ENCODE measurements at places on chromosomes 1 and 21.

GRCh38 chr1:226574044-226574443, 25.5 kb downstream of the STUM start:
- no peak for DNase-seq

DNA sequence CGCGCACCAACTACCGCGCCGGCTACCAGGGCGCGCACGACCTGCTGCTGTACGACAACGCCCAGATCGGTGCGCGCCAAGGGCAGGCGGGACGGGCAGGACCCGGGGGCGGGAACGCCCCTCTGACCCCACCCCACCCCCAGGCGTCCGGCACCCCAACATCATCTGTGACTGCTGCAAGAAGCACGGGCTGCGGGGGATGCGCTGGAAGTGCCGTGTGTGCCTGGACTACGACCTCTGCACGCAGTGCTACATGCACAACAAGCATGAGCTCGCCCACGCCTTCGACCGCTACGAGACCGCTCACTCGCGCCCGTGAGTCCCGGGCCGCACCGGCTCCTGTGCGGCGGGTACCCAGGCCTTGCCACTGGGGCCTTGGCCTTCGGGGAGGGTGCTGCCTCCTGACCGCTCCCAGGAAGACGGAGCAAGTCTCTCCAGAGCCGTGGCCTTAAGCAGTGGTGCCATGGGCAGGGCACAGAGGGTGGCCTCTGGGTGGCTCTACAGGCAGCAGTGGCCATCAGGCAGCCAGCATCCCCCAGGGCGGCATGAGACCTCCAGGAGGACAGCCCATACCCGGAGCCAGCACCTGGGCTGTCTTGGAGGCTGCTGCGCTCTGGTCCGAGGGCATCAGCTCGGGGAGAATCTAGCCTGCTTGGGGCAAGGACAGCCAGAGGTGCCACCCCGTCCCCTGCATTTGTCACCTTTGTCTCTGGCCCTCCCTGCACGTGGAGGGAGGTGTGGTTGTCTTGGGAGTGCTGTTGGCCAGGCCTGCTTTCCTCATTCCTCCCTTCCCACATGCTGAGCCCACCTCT, 8.1 kb upstream of the MMP23B start:
- no peak for DNase-seq

DNA sequence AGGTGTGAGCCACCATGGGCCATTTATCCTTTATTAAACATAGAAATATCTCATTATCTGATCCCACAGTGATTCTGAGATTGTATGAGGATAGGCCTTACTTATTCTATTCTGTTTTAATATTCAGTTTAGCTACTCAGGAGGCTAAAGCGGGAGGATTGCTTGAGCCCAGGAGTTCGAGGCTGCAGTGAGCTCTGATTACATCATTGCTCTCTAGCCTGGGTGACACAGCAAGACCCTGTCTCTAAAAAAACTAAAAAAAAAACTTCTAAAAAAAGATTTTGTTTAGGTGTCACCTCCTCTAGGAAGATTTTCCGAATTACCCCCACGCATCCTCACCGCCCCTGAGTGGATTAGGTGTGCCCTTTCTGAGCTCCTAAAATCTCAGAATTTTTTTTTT, 14.3 kb upstream of the HNRNPU start:
- DNase-seq, result no peak

DNA sequence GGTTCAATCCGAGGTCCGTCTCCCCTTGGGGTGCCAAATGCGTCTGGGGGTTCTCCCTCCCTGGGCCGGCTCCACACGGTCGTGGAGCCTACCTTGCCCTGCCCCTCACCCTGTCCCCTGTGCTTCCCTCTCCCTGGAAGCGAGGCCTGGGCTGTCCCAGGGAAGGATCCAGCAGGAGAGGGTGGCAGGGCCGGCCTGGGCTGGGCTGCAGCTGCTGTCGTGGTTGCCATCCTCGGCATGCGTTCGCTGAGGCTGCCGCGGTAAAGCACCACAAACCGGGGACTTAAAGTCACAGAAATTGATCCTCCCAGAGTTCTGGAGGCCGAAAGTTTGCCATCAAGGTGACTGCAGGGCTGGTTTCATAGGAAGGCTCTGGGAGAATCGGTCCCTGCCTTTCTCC, 123.0 kb upstream of the TMPRSS2 start:
- no peak for DNase-seq

- no peak for DNase-seq
These were observed 38.2 kb downstream of the BCL9 start for GRCh38 chr1:147579532-147579931.

GRCh38 chr1:172531412-172532182, 1.4 kb upstream of the SUCO start:
- peak; percentile 6 for DNase-seq

DNA sequence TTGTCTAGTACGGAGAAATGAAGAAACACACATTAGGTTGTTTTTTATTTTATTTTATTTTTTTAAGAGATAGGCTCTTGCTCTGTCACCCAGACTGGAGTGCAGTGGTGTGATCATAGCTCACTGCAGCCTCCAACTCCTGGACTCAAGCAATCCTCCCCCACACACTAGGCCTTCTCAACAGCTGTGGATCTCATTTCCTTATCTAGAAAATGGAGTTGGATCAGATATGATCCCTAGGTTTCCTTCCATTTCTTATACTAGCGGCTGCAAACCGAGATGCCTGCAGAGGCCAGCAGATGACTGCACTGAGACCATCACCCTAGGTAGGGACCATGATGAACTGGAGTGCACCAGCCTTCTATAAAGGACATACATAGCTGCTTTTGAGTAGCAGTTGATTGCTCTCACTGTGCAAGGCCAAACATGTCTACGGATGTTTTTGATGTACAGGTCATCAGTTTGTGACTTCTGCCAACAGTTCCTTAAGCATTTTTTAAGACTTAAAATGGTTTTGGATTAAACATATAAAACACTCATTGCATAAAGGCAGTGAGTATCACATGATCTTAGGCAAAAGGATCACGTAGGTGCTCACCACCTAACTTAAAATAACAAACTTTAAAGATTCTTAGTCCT, 11.4 kb upstream of the KLHL12 start:
- DNase-seq, result no peak

GRCh38 chr1:240888039-240888786, 276.3 kb upstream of the GREM2 start:
- no peak for DNase-seq

- peak; percentile 42 for DNase-seq
These were observed 95.2 kb downstream of the ITPKB start for GRCh38 chr1:226643611-226644540.
